Thymus (tissue), 14 donors: ENCODE measurements at places on chromosomes 4 and X.

- no peak for DNase-seq
Observed at GRCh38 chr4:138010639-138011038, 231.5 kb downstream of the SLC7A11 start.

GRCh38 chr4:156832886-156833285, 138.7 kb downstream of the PDGFC start:
- DNase-seq: no peak

- DNase-seq: no peak
Observed at GRCh38 chr4:52212702-52213101, 161.6 kb downstream of the SPATA18 start.

GRCh38 chrX:55142206-55142918, 53.5 kb downstream of the PAGE2 start:
- no peak for DNase-seq
